Myometrial cell (primary cell): ENCODE measurements at places on chromosomes 2 and 18. TPM values are rescaled to one million over a fixed set of nuclear protein-coding genes. Genes with fewer than 3 reads are reported as not detected.

The GREB1 gene
- total RNA-seq: 0.18 TPM in 1 of 2 replicates, not detected in the other

The PROKR1 gene
- not detected in 2 replicates for total RNA-seq

The PIEZO2 gene
- total RNA-seq: not detected in 2 replicates

The CDCA7 gene
- 7.2 and 14.9 TPM in 2 replicates for total RNA-seq

The BCL2 gene
- under 0.01 TPM in 1 of 2 replicates, not detected in the other for total RNA-seq

The CD8B2 gene
- total RNA-seq: not detected in 2 replicates

The IL18R1 gene
- total RNA-seq: 0.53 and 0.58 TPM in 2 replicates

The IL37 gene
- not detected in 2 replicates for total RNA-seq

The ABCG8 gene
- not detected in 2 replicates for total RNA-seq

The TMEM198 gene
- total RNA-seq: 0.53 and 3.5 TPM in 2 replicates

The CFAP53 gene
- 0.53 and 1.2 TPM in 2 replicates for total RNA-seq

The ARHGEF4 gene
- total RNA-seq: 1.2 and 4.8 TPM in 2 replicates

The GRB14 gene
- total RNA-seq: not detected in 2 replicates

The GPR45 gene
- not detected in 2 replicates for total RNA-seq

The KIF3C gene
- 11.5 and 13.1 TPM in 2 replicates for total RNA-seq

The TTC27 gene
- 19.9 and 25.0 TPM in 2 replicates for total RNA-seq

The RNASEH1 gene
- total RNA-seq: 30.3 and 34.0 TPM in 2 replicates

The OR6B2 gene
- total RNA-seq: not detected in 2 replicates

The SERPINB3 gene
- total RNA-seq: not detected in 2 replicates

The PCARE gene
- total RNA-seq: not detected in 2 replicates

The UPP2 gene
- total RNA-seq: not detected in 2 replicates
